T1000 (cell line): ENCODE measurements at places on chromosomes 1 and 21.
A peak's percentile ranks its signal among the peaks of the same experiment; 100 is the strongest.

GRCh38 chr1:110643879-110644472 is 30.8 kb downstream of the KCNA3 start:
- DNase-seq = no peak

GRCh38 chr1:55382806-55383305 is 167.7 kb upstream of the USP24 start:
- DNase-seq = no peak

GRCh38 chr1:86195281-86195680 is 38.7 kb upstream of the COL24A1 start:
- no peak for DNase-seq

DNA sequence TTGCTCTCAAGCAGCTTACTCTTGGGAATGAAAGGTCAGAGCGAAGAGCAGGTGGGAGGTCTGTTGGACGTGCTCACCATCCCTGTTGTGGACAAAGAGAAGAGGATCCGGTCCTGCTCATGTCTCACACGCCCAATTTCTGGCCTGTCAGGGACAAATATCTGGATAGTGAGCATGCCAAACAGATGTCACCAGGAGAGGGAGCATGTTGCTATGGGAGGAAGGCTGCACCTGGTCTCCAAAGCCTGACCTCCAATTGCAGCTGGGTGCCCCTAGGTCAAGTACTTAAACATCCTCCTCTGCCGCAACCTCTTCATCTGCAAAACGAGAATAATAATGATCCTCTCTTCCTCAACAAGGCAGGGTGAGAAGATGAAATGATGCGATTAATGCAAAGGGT is 53.4 kb downstream of the DMRTA2 start:
- no peak for DNase-seq

- DNase-seq = no peak
Measured at GRCh38 chr1:212070720-212071302, 35.3 kb downstream of the DTL start.

DNA sequence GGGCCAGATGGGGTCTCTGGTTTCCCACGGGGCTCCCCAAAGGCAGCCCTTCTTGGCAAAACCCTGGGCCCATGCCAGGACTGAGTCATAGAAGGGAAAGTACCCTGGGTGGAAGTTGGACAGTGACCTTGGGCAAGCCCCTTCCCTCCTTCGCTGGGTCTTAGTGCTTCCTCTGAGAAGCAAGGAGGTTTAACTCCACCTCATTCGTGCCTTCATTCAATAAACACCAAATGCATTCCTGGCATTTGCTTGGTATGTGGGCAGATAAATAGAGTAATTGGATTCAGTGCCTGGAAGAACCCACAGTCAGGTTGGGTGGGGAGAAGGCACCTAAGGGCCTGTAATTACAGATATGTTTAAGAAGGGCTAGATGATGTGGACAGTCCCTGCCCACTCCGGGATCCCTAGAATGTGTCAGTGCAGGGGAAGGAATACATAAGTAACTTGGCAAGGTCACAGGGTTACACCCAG is 36.3 kb upstream of the CITED4 start:
- peak; percentile 41 for DNase-seq

DNA sequence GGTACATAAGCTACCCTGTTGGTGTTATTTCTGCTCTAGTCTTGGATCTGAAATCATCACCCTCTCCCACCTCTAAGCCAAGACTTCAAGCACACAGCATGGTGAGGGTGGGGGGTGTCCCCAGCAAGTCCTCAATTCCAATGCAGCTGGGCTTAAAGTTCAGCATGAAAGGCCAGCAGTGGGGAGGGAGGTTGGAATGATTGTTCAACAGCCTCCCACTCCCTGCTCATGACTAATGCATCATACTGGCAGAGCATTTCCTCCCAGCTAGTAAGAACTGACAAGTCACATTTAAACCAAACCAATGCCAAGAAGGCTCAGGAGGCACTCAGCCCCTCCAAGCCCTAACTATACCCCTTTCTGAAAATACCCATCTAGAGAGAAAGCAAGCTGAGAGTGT is 50.1 kb downstream of the TIAM1 start:
- DNase-seq = peak; percentile 16

DNA sequence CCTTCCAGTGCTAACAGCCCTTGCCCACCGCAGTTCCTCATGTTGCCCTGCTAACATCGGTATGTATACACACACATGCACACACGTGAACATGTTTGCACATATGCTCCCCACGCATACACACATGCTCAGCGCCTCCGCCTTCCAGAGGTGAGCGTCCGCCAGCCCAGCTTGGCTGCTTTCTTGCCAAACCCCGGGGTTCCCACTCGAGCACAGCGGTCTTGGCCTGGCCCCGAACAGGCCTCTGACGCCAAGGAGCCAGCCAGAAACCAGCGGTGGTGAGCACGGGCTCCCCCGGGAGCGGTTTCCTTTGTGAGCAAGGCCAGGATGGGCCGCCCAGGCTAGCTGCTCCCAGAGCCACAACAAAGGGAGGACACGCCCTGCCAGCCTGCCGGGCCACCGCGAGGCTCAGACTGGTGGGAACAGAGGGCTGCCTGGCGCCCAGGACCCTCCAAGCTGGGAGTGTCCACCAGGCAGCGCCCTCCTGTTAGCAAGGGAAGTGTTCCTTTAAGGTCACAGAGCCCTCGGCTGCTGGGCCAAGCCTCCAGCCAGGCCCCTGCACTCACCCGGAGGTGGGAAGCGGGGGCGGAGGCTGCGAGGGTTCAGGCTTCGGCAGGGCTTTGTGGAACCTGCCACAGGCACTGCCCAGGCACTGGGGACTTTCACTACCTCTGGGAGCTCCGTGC is 65.4 kb downstream of the ALPL start:
- DNase-seq = no peak

DNA sequence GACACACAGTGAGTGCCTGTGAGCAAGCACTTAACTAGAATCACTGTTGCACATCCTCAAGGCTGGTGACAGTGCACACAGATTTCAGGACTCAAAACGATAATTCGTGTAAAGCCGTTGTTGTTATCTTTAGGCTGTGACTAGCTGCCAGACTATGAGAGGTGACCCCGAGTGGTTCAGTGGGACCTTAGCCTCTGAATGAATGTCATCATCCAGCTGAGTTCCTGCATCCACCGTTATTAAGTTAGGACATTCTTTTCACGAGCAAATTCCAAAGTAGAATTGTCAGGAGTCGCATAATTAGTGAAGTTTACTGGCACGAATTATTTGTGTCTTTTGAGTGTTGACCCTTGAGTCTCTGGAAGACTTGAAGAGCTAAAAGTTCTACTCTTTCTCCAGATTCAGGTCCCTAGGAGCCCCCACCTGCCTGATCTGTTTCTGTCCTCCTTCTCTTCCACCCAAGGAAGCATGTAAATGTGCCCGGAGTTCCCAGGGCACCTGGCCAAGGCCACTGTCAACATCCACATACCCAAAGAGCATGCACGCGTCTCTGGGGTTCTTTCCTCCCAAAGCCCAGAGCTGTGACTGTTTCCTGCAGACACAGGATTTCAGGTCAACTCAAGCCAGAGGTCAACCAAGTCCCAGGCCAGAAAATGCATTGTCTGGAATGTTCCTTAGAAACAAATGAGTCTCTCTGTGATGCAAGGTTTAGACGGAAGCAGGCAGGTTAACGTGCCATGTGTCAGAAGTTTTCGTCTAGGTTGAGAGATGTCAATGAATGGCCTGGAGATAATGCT is 207.2 kb downstream of the TOMM20 start:
- no peak for DNase-seq

GRCh38 chr1:195866781-195867222 is 741.4 kb downstream of the KCNT2 start:
- no peak for DNase-seq

GRCh38 chr1:199859491-199859933 is 168.0 kb upstream of the NR5A2 start:
- DNase-seq = peak; percentile 28

DNA sequence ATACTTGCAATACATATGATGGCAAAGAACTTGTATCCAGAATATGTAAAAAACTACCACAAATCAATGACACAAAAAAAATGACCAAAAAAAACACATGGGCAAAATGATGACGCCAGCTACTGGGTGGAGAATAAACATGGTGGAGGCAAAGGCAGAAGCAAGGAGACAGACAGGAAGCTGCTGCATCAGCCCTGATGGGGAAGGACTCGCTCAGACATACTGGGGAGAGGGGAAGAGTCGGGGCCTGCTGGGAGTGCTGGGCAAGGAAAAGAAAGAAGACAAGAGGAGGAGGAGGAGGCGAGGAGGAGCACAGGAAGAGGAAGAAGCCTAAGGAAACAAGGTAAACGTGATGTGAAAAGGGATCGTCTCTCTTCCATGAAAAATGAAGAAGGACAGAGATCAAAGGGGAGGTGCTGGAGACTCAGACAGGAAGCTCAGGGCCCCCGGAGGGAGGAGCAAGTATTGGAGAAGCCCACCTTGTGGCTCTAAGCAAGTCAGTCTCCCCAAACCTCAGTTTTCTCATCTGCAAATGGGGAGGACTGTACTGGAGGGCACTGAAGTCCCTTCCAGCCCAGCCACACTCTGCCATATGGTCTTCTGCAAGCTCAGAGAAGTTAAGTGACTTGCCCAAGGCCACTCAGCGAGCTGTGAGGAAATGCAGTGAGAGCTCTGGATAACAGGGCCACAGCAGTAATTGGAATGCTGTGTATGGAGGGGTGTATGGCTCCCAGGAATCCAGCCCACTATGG is 24.2 kb downstream of the OLFML2B start:
- DNase-seq = no peak

DNA sequence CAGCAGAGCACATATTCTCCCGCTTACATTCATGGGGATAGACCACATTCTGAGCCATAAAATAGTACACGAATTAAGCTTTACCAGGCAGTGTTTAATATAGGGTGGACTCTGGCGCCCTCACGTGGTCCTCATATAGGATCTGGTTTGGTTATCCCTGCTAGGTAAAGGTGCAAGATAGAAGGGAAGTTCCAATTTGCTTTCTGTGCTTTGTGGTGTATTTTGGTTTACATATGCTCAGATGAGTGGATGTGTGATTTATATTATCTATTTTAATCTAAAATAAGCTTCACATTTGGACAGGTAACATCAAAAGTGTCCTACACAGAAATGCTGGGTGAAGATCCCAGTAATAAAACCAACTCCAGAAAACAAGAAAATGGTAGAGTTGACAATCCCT is 3.6 kb downstream of the CR1 start:
- peak; percentile 40 for DNase-seq

DNA sequence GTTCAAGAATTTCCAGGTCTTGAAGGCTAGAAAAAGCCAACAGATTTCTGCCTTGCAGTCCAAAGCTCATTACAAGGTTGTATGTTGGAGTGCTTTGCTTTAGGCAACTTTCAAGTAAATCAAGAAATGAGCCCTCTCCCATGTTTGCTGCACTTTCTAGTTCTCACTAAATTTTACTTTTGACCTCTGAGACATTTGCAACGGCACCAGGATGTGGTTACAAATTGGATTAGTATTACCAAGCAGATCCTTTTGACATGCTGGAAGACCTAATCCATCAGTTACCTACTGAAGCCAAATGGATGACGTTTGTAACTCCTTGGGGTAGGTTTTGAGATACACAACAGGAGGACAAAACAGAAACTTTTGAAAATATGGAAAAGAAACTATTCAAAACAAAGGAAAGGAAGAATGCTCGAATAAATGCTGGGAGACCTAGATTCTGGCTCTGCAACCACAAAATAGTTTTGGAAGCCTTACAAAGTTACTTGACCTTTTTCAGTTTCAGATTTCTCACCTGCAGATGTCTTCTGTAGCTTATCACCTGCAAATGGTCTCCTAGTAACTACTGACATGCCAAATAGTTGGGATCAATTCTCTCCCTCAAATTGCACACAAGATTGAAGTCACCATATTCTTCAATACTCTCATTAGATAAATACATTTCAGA is 251.7 kb upstream of the ADGRL2 start:
- no peak for DNase-seq

GRCh38 chr1:36950604-36951291 is 83.6 kb downstream of the GRIK3 start:
- no peak for DNase-seq

- peak; percentile 66 for DNase-seq
Measured at GRCh38 chr1:63322114-63322943, at the start of gene FOXD3. TSS of gene FOXD3 (plus strand) at chr1:63322567. CDS start at chr1:63323059, 492 bp downstream.

DNA sequence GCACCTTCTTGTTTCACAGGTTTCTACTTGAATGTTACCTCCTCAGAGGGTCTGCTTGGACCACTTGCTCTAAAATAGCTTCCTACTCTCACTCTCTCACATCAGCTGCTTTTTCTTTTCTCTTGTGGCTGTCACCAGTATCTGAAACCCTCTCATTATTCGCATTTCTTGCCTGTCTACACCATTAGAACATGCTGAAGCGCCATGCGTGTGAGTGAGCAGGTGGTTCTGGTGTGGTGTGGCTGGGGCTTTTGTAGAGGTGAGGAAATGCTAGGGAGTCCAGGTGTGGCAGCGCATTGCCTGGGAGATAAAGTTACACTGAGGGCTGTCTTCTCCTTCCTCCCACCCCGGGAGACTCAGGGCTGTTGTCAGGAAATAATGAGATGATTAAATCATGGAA is 4.1 kb downstream of the ZNF362 start:
- no peak for DNase-seq

- DNase-seq = no peak
Measured at GRCh38 chr1:23237508-23237907, 20.2 kb upstream of the HTR1D start.

- no peak for DNase-seq
Measured at GRCh38 chr1:166120281-166120680, 46.5 kb downstream of the FAM78B start.

- no peak for DNase-seq
Measured at GRCh38 chr1:118995312-118996016, 7.3 kb upstream of the TBX15 start.

- no peak for DNase-seq
Measured at GRCh38 chr1:175414291-175414884, 221.8 kb upstream of the KIAA0040 start.

GRCh38 chr21:45817345-45817744 is 164.2 kb upstream of the COL6A1 start:
- no peak for DNase-seq

- DNase-seq = no peak
Measured at GRCh38 chr1:207156095-207156494, 52.1 kb downstream of the C4BPA start.

GRCh38 chr1:204623365-204623893 is 62.1 kb downstream of the LRRN2 start:
- DNase-seq = no peak

DNA sequence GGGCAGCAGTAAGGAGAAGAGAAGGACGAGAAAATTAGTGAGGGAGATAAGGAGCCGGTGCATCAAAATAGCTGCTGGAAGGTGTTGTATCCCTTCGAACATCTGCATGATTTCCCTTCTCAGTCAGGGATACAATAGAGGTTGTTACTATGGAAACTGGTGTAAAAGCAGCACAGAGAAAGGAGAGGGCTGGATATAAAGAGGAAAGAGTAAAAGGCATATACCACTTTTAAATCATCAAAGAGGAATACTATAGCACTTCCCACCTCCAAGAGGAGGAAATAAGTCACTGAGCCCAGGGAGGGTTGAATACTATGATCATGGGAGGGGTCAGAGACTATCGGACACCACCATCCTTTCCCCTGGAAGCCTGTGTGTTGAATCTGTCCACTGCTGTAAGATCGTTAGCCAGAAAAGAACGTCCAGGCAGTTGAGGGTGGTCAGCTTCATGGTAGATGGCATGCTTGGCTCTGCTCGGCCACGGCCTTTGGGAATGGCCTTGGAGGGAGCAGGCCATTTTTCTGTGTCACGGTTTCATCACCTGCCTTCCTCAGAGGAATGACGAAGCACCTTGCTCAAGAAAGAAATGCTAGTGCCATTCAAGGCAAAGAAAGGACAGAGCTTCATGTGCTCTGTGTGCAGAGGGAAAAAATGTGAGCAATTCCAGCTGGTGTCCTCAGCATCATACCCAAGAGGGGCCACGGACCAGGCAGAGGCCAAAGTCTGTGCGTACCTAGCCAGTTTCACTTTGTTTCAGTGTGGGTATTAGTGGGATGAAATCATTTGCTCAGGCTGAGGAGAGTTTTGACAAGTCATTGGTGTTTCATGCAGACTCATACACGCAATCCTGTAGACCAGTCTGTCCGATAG is 64.2 kb downstream of the IRF2BP2 start:
- DNase-seq = no peak
